ENCODE measurements at places on chromosomes 5 and 9.
A peak's percentile ranks its signal among the peaks of the same experiment; 100 is the strongest.

DNA sequence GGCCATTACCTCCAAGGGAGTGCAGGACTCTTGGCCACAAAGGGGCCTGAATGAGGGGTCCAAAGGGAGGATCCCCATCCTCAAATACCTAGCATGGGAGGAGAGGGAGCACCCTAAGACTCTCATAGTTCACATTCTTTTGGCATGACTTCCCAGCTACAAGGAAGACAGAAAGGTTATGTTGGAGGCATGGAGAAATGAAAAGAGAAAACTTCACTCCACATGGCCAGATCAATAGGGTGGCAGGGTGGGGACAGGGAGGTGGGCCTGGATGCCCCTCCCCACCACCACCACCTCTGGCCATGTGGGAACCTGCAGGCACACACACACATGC is 97.6 kb downstream of the PAX5 start:
- no peak for DNase-seq

DNA sequence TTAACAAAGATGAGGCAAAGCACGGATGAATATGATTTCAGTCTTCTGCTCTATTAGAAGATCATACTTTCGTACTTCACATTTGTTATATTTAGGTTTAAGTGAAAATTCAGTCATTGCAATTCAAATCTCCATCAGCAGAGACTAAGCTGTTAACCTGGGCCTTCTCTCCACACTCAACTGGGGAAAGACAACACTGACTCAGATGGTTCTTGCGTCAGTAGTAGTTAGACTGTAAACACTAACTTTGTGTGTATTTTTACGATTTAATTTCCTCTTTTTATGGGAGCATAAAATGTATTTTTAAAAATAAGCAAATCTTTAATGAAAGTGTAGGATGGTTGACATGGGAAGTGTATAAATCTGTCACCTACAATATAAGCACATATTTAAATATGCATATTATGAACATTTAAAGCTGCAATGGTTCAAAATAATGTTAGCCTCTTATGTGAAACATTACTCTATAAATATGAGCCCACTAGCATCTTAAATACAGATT is 42.7 kb upstream of the ZNF608 start:
- no peak for DNase-seq

GRCh38 chr5:72920690-72921502 is 34.9 kb upstream of the FCHO2 start:
- DNase-seq: no peak

DNA sequence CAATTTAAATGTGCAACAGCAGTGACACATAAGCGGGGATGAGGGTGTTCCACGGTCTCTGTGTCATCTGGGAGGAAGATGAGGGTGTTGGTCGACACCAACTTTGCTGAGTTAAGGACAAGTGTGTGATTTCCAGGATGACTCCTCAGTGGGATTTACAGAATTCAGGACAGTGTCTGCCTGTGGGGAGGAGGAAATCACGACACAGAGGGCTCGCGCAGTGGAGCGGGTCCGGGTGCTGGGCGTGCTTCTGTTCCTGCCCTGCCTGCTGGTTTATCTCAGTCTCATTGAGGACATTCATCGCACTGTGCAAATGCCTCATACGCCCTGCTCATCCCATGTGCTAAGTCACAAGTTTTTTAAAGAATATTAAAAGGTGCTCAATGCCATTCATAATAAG is 73.7 kb upstream of the ADAMTS2 start:
- DNase-seq: no peak

GRCh38 chr5:175517824-175518450 is 39.6 kb downstream of the SFXN1 start:
- peak; percentile 74 for DNase-seq

DNA sequence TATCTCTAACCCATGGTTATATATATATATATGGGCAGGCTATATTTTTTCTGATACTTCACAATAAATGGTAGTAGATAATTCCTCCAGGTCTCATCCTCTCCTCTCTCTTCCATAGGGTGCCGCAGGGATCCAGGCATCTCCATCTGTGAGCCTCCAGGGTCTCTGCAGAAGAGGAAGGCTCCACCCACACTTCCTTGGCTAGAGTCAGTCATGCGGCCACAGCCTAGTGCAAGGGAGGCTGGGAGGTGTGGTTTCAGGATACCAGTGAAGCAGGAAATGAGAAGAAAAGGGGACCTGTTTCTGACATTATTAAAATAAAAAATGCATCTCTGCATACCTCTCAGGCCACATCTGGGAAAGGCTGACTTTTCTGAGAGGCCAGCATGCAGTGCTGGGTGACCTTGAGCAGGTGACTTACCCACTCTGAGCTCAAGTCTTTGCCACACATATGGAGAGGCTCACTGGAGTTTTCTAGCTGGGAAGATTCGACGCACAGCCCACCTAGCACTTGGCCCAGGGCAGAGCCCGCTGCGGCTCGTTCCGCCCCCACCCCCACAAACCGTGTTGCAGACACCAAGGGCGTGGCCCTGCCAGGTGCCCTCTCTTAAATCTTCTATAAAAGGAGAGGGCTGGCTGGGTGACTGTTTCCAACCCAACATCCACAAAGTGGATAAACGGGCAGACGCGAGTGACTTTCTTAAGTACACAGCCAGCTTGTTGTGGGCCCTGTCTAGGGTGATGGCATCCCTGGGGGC is 47.9 kb downstream of the OLFM1 start:
- no peak for DNase-seq

DNA sequence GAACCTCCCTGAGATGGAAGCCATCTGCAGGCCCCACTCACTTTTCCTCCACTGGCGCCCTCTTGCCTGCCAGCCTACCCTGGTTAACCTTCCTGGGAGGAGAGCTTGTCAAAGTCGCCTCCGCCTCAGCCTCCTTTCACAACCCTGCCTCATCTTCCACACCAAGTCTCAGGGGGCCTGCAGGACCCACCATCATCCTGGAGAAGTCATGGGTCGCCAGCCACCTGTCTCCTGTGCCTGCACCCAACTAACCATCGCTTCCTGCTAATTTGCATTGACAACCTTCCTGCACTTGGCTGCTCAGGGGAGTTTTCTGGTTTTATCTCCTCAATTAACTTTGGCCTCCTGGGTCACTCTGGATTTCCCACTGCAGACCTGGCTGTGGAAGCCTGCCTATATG is 52.8 kb upstream of the GRHPR start:
- DNase-seq: no peak

- no peak for DNase-seq
Observed at GRCh38 chr9:125747053-125747764, at the start of gene PBX3. Gene PBX3, plus strand, starts transcription at chr9:125747373.

DNA sequence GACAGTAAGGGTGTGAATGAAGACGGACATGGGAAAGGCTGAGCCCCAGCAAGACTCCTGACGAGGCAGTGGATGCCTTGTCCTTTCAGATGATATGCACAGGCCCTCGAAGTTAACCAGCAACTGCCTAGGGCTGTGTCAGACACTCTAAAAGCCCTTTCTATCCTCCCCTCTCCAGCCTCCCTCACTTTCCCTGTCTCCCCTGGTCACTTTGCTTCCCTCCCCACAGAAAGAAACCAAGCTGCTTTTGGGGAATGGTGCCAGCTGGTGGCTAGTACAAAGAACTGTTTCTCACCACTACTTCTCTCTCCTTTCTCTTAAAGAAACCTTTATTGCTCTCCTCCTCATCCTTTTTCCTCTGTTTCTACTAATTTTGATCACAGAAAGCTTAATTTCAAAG is 21.4 kb downstream of the LHFPL2 start:
- no peak for DNase-seq

DNA sequence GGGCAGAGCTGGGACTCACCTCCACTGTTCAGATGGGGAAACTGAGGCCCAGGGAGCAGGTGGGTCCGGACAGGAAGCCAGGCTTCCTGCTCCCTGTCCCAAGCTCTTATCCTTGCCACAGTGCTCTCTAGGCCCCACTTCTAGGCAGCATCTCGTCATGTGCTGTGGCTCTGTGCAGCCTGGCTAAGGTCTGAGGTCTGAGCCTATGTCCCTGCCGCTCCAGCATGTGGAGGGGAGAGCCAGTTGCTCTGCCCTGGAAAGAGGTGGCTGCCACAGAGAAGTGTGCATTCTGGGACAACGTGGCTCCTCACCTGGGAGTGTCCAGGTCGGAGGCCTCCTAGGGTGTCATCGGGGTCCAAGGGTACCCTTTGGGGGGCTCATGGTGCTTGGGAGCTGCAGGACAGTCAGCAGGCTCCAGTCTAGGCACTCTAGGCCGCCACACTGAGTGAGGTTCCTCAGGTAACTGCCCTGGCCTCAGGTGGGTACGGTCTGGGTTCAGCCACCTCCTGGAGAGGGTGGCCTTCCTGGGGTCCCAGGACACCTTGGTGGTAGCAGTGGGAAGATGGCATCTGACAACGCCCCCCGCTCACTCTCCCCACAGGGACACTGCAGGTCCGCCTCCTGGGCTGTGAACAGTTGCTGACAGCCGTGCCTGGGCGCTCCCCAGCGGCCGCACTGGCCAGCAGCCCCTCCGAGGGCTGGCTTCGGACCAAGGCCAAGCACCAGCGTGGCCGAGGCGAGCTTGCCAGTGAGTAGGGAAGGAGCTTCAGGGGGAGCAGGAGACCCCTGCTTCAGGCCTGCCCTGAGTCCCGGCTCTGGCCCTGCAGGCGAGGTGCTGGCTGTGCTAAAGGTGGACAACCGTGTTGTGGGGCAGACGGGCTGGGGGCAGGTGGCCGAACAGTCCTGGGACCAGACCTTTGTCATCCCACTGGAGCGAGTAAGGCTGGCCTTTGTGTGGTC is 10.4 kb downstream of the PKN3 start:
- DNase-seq: no peak

DNA sequence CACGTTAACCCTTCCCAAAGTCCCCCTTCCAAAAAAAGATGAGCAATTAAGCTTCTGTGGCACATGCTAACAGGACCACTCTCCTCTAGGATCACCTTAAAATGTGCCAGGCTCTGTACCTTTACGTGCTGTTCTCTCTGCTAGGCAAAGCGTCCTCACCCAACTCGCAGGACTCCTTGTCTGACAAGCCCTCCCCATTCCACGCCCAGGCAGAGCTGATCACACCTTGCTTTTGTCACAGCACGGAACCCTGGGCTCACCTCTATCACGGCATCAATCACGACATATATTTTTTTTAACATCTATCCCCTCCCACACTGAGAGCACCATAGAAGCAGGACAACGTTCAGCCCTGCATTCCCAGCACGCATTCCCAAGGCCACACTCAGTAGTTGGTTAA is 47.1 kb downstream of the CDK5RAP2 start:
- no peak for DNase-seq

- no peak for DNase-seq
Observed at GRCh38 chr9:14749741-14750211, 27.2 kb upstream of the CER1 start.

- peak; percentile 96 for DNase-seq
Observed at GRCh38 chr5:173055983-173056782, at the start of gene CREBRF. Gene CREBRF, plus strand, starts transcription at chr5:173056352. Its CDS starts 24,424 bp downstream, at chr5:173080776.

- DNase-seq: no peak
Observed at GRCh38 chr5:28822071-28822470, 1783.7 kb upstream of the CDH9 start.

DNA sequence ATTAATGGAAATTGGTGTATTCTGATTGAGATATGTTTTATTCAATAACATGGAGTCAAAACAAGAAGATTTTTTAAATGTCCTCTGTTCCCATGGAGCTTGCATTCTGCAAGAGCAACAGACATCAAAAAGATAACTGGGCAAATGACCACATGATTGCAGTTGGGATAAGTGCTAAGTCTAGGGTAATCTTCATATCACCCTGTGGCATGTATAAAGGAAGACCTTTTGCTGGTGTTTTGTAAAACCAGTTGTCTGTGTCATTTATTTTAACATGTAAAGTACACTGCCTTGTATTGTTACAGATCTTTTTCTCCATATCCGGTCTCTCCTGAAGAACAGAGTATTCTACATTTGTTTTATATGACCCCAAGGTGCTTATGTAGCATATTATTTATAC is 44.0 kb downstream of the PTCD2 start:
- no peak for DNase-seq

GRCh38 chr5:14587150-14587549 is 5.6 kb downstream of the OTULINL start:
- no peak for DNase-seq

- no peak for DNase-seq
Observed at GRCh38 chr5:157598350-157598936, 22.9 kb upstream of the ADAM19 start.

- DNase-seq: peak; percentile 23
Observed at GRCh38 chr5:140042643-140043507, at the start of gene NRG2. Gene NRG2, minus strand, starts transcription at chr5:140043299.

GRCh38 chr5:124162767-124163532 is 583.5 kb downstream of the ZNF608 start:
- no peak for DNase-seq

DNA sequence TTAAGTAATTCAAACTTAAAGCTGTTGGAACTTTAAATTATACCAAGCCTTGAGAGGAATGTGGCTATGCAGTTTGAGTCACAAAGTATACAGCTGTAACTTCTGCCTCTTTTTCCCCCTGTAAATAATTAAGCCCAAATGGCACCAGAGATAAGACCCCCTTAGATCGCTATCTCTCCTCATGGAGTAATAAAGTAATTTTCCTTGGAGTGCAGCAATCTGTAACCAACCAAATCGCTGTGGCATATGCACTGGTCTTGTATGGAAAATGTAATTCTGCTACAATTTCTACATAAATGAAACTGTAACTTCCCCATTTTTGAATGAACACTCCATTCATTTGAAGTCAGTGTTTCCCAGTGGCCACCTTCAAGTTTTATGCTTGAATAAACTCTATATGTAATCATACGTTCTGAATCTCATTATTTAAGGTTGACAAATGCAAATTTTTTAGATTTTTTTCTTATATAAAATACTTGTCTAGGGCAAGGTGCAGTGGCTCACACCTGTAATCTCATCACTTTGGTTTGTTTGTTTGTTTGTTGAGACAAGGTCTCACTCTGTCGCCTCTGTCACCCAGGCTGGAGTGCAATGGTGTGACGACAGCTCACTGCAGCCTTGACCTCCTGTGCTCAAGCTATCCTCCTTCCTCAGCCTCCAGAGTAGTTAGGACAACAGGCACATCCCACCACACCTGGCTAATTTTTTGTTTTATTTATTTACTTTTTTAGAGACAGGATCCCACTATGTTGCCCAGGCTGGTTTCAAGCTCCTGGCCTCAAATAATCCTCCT is 12.3 kb downstream of the SUSD1 start:
- DNase-seq: no peak

- no peak for DNase-seq
Observed at GRCh38 chr5:432928-433791, 9.8 kb upstream of the EXOC3 start.

GRCh38 chr5:115431116-115431515 is 113.5 kb downstream of the FEM1C start:
- no peak for DNase-seq

DNA sequence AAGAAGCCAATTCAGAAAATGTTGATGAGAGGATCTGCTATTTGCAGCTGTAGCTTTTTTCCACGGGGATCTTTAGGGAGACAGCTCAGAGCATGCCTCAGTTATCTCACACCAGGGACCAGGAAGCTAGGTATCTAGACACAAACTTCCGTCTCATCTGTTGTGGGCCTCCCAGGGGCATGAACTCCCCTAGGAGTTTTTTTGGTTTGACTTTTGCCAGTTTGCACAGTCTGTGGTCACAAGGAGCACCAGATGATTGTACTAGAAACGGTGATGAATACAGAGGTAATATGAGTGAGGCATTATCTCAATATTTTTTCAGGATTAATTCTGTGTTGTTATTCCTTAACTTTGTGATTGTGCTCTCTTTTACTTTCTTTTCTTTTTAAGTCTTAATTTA is 533.2 kb upstream of the SEMA6A start:
- no peak for DNase-seq
